ENCODE measurements at places on chromosomes 2 and 18.

- DNase-seq: no peak
These were observed 566.4 kb upstream of the ID2 start for GRCh38 chr2:8115456-8115855.

GRCh38 chr18:79708412-79708811 lies 28.8 kb downstream of the CTDP1 start:
- DNase-seq: no peak

DNA sequence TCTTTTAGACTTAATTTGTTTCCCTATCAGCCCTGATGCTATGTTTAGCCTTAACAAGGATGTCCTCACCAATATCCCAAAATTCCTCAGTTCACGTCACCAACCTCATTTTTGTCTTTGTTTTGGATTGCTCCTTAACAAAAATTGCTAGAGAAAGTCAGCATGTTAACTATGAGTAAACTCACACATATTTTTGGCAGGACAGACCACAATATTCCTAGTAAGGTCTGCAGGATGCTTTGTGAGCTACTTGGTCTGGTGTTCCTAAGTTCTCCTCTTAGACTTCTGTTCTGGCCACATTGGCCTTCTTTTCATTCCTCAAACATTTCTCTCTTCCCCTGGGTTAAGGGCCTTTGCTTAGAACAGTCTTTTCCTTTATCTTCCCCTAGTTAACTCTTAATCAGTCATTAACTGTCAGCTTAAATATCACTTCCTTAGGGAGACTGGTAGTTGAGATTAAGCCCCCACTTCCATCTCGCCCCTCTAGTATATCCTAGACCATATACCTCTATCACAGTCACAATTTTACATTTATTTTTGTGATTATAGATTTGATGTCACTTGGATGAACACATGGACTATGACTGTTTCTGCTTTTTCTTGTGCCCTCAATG lies 116.2 kb downstream of the ADCYAP1 start:
- DNase-seq: no peak

- DNase-seq: no peak
These were observed 467.7 kb upstream of the ID2 start for GRCh38 chr2:8214036-8214615.

GRCh38 chr2:187529977-187530721 lies 24.1 kb downstream of the TFPI start:
- no peak for DNase-seq

GRCh38 chr2:102433973-102434654 lies 11.2 kb downstream of the IL18RAP start:
- no peak for DNase-seq

- no peak for DNase-seq
These were observed 2.6 kb upstream of the RFX8 start for GRCh38 chr2:101477556-101477955.

DNA sequence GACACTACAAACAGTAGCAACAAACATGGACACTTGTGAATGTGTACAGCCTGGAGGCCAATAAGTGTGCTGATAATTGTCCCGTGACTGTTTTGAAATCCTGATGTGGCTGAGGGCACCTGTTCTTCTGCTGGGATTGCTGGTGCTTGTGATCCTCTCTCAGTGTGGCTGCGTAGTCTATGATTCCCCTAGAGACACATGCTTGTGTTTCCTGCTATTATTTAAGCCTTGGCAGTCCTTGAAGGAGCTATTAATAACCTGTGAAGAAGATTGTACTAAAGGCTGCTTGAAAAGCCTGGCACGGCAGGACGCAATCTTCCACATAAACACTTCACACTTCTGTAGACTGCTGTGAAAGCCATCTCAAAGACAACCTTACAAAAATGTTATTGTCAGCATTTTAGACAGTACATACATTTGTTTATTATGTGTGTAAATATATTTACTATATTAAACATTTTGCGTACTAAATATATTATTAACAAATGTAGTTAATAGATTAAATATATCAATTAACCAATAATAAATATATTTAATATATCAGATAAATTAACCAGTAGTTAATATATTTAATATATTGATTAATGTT lies 71.4 kb downstream of the GALR1 start:
- DNase-seq: no peak

- no peak for DNase-seq
These were observed 19.5 kb downstream of the MRPL44 start for GRCh38 chr2:223976635-223977226.

DNA sequence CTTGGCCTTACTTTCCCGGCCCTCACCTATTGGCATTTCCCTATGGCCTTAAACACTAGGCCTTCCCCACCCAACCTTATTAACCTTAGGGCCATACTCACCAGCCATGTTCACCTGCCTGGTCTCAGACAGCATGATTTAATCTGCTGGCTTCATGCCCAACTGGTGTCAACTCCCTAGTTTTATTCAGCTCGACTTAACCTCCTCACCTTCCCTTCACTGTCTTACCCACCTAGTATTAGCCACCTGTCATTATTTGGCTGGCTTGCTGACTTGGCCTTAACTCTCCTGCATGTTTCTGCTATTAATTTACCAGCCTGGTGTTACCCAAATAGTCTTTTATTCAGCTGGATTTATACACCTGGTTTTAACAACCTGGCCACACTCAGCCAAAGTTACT lies 136.0 kb upstream of the ZSWIM2 start:
- no peak for DNase-seq

DNA sequence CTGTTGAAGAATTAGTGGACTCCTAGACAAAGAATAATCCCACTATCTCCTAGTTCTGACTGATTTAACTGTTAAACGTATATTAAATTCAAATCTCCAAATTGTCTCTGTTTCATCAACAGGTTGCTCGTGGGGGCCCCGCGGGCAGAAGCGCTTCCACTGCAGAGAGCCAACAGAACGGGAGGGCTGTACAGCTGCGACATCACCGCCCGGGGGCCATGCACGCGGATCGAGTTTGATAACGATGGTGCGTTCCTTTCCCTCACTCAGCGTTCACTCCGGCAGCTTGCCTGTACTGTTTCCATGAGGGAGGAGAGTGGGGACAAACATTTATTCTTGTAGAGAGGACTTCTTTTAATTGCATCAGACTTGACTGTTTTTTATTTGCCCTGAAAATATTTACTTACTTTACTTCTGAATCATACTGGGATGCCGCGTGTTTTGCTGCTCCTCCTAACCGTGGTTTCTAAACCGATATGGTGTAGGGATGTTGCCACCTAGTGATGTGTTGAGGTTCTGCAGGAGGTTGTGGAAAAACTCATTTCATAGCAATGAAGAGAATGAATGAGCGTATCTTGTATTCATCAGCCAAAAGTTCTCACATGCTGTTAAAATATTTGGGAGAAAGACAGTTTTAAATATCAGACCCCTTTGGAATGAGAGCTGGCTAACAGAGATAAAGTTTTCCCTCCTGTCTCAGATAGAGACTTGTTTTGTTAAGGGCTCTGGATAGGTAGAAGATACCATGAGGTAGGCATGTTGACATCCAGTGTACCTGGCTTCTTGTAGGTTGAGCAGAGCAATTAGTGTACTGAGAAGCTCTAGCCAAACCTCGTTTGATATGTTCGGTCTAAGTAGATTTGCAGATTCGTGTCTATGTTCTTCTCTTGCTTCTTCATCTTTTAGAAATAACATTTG lies 38.3 kb downstream of the ITGA6 start:
- peak; percentile 61 for DNase-seq

GRCh38 chr2:72998724-72999123 lies 72.8 kb downstream of the SFXN5 start:
- DNase-seq: no peak

DNA sequence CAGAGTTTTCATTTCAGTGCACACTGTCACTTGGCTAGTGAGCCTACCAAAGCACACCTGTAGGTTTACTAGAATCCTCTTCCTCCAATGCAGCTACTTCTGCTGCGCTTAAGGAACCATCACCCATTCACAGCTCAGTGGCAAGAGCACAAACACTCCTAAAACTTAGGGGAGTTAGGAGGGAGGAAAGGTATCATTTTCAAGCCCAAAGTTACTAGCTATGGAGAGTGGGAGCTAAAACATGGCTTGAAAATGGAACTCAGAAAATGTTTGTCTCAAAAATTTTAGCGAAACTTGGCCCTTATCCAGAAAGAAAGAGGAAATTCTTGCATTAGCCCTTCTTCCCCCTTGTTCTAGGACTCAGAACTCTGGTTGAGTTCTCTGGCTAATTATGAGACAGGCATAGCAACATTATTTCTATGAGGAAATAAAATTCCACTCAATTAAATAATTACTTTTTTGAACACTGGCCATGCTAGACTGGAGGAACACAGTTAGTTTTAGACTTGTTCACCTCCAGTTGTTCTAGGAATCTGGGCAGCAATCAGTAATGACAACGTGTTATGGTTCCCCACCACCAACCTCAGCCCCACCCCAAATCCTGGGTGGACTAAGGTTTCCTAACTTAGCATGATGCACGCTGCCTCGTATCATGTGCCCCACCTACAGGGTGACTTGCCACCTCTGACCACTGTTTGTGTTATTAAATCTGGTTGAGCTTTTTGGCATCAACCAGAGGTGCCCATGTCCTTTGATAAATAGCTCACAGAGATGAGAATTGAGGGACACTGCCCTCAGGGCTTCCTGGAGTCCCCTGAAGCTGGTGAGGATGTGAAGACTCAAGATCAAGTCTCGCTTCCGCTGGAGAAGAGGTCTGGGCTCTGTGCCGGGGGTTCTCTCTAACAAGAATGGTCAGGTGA lies 32.8 kb downstream of the LPIN2 start:
- DNase-seq: no peak

GRCh38 chr18:76670564-76671288 lies 151.6 kb upstream of the ZNF236 start:
- no peak for DNase-seq

- no peak for DNase-seq
These were observed 26.2 kb downstream of the SERPINB4 start for GRCh38 chr18:63617915-63618234.

DNA sequence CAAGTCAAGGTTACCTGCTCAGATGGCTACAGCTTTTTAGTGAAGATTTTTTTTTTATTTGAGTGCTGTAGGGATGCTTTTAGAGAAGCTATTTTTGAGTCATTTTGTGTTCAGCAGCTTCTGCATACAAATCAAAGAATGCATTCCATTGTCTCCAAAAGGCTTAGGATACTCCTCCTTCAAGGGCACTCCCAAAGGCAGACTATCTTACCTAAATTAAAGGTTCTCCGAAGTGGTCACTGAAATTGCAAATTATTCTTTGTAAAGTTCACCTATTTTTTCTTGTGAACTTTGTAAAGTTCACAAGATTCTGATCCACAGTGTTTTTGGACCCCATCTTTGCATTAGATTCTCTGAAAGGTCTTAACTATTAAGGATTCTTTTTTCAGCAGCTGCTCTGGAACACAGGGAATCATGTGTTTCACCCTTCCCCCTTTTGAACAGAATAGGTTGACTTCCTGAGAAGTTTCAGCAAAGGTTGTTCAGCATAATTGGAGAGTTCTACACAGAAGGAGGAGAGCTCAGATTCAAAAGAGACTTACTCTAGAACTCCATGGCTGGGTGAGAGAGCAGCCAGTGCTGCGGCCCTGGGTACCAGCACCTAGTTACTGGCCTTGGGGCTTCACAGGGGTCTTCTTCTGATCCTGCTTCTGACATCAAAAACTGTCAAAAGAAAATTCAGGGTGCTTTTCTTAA lies 14.5 kb downstream of the CLIP4 start:
- no peak for DNase-seq

DNA sequence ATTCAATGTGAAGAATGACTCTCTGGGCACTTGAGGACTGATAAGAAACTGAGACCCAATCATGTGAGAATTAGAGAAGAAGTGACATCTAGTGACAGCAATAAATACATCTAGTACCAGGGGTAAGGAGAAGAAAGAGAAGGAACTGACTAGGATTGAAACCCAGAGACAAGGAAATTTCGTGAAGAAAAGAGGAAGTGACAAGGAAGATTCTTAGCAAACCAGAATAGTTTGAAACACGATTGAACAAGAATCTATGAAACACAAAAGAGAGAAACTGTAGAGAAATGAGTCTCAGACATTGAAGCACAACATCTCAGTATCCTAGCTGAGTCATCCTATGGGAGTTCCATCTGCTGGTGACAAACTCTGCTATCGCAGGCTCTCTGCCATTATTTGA lies 571.9 kb upstream of the PKDCC start:
- no peak for DNase-seq

DNA sequence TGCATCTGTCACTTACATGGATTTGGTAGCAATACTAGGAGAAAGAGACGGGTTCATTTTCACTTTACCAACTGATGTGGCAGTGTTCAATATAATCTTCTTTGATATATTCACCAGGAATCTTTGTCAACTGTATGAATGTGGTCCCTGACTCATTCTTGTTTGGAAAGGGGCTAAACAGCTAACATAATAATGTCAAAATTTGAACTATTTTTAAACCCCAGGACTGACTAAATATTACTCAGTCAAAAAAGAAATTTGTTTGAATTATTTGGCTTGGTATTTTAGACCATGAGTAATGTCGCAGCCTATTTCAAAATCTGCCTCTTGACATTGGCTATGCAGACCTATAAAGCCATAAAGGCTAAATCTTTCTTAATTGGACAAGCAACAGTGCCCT lies 413.7 kb upstream of the RGPD4 start:
- DNase-seq: no peak

GRCh38 chr18:42442656-42443055 lies 487.6 kb downstream of the PIK3C3 start:
- no peak for DNase-seq
